Karpas-422 (cell line): ENCODE measurements at places on chromosomes 2 and 18.

DNA sequence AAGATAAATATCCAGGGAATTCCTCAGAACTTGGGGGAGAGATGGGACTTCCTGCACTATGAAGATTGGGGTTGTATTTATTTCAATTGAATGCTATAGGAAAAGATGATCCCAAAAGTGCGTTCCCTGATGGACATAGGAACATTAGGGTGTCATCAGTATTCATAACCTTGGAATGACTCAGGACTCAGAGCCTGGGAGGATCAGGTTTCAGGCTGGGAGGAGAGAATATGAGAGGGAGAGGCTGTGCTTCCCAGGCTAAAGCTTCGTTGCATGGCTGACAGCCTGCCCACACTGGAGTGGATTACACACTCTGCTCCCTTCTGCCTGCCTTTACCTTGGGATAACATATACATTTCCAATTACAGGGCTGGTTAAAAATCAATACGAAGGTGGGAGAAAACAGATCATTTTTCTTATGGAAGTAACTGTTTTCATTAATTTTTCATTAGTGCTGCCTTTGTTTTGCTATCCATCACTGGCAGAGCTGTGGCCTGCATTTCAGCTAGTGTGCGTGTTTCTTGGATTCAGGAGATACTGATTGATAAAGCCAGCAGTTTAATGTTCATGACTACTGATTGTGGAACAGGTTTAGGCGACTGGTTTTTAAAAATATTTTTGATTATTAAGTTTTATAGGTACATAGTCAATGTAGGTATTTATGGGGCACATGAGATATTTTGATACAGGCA lies 118.7 kb downstream of the KCTD1 start:
- no peak for DNase-seq

GRCh38 chr2:227780981-227781615 lies 32.5 kb upstream of the CCL20 start:
- peak; percentile 26 for DNase-seq

- no peak for DNase-seq
Measured at GRCh38 chr2:15559379-15560139, 1.6 kb downstream of the NBAS start.

GRCh38 chr2:119326938-119327337 lies 39.7 kb downstream of the C2orf76 start:
- no peak for DNase-seq

DNA sequence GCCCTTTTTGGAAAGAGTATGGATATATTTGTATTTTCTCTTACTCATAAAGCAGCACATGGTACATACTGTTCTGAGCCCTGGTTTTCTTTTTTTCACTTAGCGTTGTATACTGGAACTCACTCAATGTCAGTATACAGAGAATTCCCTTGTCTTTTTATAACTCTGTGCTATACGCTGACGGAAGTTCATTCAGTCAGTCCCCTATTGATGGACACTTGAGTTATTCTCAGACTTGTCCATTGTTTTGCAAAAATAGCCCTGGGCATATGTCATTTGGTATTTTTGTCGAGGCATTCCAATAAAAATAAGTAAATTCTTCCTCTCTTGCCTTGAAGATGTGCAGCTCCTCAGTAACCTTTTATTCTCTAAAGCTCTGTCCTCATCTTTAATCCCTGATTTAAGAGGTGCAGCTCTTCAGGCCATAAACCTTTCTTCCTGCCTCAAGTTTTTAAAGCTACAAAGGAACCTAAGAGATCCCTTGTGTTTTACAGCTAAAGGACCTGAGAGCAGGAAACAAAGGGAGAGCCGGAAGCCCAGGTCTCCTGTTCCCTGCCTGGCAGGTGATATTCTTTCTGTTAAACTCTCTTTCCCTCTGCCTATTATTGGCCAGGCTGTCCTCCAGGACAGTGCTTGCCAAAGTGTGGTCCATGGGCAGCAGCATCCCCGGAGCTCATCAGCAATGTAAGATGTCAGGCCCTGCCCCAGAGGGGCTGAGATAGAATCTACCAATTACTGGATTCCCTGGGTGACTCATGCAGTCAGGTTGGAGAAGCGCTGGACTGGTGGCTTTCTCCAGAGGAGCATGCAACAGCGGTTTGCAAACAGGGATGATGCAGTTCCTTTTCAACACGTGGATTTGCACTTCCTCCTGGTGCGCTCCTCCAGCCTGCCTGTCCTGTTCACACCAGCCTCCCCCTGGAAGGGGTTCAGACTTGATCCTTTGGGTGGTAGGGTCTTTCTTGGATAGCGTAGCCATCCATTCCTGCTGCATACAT lies 158.0 kb downstream of the NEDD4L start:
- no peak for DNase-seq

DNA sequence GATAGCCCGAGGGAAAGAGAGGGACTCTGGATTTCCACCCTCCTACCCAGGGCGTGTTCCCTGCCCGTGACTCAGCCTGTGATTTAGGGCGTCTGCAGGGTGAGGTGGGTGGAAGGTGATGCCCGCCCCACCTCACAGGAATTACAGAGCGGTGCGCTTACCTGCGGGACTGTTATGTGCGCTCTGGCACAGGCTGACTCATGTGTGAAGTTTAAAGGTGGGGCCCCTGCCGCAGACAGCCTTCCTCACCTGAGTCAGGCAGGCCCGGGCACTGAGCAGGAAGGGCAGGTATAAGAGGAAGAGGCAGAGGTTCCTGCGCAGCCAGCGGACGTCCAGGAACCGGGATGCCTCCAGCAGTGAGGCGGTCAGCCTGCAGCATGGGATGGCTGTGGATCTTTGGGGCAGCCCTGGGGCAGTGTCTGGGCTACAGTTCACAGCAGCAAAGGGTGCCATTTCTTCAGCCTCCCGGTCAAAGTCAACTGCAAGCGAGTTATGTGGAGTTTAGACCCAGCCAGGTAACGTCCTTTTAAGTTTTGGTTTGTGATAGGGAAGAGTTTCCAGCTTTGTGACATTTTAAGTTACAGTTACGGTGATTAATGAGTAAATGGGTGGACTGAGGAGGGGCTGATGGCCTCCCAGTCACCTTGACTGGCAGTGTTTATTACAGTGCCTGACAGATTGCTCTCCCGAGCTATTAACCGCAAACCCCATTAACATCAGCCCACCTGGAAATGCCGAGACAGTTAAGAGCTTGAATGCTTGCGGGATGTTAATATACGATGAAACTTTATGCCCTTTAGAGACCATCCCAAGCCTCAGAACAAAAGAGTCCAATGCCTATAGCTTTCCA lies 141.6 kb upstream of the TTC39C start:
- DNase-seq: no peak

DNA sequence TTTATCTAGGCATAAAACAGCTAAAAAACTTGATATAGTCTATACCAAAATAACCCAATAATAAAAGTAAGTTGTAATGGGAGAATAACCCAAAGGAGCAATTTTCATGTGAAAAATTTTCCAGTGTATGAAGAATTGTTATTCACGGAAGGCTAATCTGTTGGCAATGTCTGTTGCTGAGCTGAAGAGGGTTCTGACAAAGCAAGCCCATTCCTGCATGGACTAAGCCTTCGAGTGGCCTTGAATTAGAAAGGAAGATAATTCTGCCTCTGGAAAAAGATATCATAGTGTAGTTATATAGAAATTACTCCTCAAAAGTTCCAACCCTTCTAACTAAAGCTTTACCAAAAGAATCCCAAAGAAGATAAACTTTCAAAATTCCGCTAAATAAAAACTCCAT lies 101.5 kb downstream of the MAP2 start:
- DNase-seq: no peak

DNA sequence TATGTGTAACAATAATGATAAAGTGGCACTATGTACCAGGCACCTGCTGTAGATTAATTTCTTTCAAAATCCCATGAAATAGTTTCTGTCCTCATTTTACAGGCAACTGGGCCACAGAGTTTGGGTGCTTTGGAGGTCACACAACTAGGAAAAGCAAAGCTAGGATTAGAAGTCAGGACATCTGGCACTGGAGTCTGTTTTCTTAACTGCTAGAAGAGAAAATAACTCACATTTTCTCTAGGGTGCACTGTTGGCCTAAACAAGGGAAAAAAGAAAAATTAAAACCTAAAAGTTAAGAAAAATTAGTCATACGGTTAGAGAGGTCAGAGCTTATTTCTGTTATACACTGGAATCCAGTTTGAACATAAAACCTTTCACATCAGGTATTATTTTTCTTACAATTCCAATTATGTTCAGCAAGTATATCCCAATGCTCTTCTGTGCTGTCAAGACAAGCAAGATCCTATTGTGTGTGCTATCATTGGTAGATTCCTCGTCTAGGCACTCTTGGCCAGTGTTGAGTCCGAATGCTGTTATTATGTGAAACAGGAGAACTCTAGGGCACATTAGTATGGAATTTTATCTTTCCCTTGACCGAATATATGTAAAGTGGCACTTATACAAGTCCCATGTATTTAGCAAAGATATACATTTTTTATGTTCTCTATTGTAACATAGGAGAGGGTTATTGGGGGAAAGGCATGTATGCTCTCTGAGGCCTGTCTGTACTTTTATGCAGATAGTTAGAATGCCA lies 1.5 kb upstream of the OSGEPL1 start:
- DNase-seq: no peak

GRCh38 chr2:15355386-15355785 lies 205.7 kb downstream of the NBAS start:
- no peak for DNase-seq

DNA sequence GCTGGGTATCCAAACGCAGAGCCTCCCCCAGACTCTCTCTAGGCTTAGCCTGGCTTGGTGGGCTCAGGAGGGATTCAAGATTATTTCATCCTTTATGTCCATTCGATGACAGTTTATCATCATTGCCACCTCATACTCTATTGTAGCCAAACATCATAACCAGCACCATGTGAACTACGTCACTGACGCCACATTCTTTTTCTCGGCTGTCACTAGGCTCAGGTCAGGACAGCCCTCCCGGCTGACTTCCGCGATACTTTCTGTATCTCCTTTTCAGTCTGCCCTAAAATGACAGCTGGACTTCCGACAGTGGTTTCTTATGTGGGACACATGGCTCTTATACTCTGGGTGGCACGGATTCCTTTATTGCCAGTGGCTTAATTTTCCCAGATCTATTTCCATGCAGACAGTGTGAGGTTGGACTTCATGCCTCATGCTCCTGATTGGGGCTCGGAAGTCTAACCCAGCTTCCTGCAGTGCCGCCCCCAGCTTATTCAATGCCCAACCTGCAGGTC lies 39.8 kb upstream of the SMIM21 start:
- DNase-seq: no peak

DNA sequence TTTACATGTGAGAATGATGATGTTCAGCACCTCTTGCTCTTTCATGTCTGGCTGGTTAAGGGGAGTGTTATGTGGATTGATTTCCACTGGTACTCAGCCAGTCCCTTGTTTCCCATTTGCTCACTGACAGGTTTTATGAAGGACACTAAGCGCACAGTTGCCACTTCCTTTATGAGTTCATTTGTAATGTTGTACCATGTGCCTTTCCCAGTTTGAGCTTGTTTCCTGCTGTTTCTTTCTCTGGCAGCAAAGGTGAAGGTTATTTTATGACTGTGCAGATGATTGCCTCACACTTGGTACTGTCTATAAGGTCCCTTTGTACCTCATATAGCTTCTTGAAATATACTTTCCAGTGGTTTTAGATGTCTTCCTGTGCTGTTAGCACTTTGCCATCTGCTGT lies 1700.5 kb upstream of the TMEFF2 start:
- no peak for DNase-seq

- no peak for DNase-seq
Measured at GRCh38 chr18:58661423-58661822, 9.8 kb upstream of the MALT1 start.

DNA sequence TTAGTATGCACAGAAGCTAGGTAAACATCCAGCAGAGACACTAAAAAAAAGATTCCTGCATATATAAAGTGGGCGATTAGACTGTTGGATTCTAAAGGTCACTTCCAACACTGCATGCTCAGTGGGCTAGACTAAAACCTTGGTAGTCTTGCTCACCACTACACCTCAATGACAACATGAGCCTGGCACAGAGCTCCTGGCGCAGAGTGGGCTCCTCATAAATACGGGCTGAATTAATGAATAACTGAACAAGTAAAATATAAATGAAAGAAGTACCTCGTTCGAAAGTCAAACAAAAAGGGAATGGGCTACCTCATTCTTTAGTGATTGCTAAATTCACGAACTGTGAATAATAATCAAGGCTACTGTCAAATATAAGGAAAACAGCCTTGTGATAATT lies 185.3 kb downstream of the STK39 start:
- DNase-seq: no peak

DNA sequence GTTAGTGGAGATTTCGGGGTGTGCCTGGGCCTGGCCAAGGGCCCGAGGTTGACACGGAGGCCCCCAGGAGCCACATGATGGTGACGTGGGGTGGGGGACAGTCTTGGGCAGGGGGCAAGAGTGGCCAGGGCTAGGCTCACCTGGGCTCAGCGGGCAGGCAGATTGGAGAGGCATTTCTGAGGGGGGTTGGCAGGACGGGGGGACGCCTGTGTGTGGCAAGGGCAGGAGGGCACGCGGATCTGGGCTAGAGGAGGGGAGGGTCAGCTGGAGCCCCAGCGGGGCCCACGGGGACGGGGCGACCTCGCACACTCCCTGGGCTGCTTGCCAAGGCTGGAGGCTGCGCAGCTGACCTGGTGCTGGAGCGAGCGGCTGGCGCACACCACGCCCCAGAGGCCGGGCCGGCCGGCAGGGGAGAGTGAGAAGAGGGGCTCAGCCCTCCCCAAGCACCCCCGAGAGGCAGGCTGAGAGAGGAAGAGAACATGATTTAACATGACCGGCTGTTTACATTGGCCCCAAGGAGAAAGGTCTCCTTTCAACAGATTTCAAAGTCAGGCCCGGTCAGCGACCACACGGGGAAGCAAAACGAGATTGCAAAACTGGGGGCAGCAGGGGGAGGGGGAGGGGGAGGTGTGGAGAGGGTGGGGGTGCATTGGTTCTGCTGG lies 38.0 kb upstream of the SNED1 start:
- DNase-seq: no peak

- no peak for DNase-seq
Measured at GRCh38 chr2:144280009-144280408, 239.9 kb downstream of the ZEB2 start.

DNA sequence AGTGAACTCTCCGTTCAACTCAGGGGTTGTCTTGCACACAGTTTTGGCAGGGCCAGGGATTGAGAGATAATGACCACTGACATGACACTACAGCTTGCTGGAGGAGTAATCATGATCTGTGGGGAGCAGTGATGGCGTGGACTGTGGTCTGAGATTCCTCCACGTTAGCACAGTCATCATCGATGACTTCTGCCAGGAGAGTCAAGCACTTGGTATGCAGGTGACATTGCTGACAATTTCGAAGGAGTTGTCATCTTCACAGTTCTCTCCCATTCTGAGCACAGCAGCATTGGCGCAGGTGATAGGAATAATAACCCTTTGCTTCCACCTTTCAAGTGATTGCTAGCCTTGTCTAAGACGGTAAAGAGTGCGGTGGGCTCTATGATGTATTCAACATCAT lies 79.8 kb downstream of the SGPP2 start:
- no peak for DNase-seq

DNA sequence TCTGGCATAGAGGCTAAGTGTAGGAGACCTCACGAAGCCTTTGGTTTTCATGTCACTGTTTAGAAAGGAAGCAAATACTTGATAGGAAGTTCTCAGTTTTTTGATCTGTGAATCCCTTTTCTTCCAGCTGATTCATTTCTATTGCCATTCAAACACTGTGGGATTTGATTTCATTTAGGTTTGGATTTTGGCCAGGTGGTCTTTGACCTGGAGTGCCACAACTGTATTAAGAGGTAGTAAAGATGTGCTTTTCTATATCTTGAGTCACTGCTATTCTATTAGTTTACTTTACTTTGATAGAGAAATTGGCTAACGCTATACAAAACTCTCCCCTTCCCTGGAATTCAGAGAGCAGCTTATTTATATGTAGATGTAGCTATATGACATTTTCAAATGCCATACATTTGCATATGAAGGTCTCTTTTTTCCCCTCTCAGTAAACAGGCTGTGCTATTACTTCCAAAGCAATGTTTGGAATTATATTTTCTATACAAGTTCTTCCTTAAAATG lies 132.4 kb upstream of the CAVIN2 start:
- no peak for DNase-seq
